ENCODE measurements at places on chromosomes 3 and 15.

GRCh38 chr3:112847692-112848091, 1.0 kb upstream of the CD200R1L start:
- no peak for DNase-seq

DNA sequence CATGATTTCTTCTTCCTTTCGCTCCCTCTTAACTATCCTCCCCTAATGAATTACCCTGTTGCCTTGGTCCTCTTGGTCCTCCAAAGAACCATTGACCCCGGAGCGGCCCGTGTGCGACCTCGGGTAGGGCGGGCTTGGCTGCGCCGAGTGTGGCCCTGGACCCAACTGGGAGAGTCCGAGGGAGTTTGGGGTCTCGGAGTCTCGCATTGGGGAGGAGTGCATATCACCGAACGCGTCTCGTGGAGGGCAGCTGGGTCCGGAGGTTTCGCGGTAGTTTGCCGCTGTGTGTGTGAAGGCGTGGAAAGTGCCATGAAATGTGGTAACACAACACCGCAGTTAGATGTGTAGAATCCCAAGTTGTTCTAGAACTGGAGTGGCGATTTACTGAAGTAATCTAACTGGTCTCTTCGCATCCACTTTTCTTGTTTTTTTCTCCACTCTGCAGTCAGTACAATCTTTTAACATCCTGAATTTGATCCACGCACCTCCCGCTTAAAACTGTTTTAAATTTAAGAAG, 363 bp downstream of the GTF2E1 start:
- no peak for DNase-seq

DNA sequence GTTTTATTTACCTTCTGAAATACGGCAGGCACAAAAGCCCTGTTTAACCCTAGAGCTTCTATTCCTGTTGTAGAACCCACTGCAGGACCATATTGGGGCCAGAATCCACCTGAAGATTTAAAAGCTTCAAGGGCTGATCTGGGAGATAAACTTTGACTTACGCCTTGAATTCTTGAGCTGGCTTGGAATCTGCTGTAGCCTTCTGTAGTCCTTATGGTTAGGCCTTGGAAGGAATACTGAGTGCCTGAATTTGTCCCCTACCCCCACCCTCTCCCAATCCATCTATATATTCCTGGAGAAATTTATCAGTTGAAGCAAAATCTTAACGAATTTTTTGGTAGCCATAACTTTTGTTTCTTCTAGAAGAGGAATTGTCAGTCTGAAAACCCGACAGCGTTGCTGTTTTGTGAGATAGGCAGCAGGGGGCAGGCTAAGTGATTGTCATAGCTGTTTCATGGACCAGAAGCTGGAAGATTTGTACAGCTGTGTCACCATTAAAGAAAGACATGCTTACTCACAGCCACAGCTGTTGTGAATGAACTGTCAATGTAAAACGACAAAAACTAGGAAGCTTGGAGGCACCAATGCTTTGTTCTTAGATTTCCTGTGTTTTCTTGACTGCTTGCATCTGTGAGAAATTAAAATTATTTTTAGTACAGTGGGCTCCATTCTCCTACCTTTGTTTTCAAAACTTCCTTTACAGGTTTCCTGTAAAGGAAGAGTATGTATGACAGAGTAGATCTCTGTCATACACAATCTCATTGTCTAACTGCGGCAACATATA, 12.8 kb downstream of the LXN start:
- DNase-seq: peak; percentile 86

GRCh38 chr3:16024548-16024947, 149.9 kb upstream of the GALNT15 start:
- DNase-seq: no peak

DNA sequence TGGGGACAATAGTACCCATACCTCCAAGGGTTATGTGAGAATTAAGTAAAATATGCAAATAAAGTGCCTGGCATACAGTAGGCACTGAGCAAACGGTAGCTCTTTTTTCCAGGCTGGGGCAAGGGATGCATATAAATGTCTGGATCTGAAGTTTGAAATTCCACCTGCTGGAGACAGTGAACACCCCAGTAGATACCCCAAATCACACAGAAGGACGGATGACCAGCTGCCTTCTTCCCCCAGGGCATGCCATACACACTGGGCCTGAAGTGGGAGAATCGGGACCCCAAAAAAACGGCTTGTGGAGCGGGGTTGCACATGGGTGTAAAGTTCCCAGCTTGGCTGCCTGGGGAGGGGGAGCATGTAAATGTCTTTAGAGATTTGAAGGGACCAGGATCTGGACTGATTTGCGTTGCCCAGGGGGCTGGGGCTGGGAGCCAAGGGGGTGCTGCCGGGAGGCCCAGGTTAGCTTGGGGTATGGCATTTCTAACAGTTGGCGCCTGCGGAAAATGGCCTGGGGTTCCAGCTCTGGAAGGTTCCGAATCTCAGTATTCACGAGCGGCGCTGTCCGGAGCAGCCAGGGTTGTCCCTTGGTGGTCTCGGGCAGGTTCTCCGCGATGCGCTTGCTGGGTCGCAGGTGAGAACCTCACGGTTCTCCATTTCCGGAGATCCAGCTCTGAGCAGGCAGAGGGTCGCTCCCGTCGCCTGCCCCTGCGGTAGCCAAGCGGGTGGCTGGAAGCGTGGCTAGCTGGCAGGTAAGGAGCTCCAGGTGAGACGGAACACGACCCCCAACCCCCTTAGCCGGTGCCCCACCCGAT, 42.6 kb upstream of the POLG start:
- no peak for DNase-seq

GRCh38 chr3:191260431-191261303, 61.6 kb downstream of the OSTN start:
- DNase-seq: no peak

DNA sequence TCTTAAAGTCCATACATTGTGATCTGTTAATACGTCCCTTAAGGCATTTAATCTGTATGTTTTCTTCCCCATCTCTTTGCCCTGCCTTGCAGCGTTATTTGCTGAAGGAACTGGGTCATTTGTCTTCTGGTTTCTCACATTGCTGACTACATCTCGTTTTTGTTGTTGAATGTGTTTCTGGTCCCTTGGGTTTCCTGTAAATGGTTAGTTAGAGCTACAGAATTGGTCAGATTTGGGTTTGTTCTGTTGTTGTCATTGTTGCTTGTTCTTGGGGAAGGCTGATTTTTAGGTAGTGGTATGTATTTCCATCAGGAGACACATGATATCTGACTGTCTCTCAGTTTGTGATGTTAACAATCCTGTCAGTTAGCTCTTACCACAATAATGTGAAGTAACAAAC, 27.0 kb upstream of the ITPKA start:
- DNase-seq: no peak

- DNase-seq: peak; percentile 23
Measured at GRCh38 chr3:120773932-120774331, 31.4 kb downstream of the GTF2E1 start.

DNA sequence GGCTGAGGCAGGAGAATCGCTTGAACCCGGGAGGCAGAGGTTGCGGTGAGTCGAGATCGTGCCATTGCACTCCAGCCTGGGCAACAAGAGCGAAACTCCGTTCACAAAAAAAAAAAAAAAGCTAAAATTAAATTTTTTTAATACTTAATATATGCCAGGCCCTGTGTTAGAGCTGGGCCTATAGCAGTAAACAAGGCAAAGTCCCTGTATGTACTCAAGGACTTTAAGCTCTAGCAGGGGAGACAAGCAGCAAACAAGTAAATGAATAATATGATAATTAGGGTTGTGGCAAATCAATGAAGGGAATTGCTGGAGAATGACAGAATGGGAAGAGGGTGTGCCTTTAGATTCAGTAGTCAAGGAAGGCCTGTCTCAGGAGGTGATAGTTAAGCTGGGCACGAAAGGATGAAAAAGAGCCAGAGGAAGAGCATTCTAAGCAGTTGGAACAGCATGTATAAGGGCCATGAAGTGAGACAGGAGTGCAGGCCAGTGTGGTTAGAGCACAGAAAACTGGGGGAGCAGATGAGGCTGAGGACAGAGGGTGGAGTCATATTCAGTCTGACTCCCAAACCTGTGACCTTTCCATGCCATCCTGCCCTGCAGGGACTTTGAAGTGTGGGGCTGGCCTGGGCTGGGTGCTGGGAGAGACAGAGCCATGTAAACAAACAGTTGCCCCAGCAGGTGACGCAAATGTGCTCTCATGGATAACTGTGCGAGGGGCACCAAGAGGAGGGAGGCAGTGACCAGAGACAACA, 6.6 kb upstream of the RAF1 start:
- DNase-seq: no peak

- no peak for DNase-seq
Measured at GRCh38 chr3:195911041-195911945, 2.9 kb upstream of the TNK2 start.

DNA sequence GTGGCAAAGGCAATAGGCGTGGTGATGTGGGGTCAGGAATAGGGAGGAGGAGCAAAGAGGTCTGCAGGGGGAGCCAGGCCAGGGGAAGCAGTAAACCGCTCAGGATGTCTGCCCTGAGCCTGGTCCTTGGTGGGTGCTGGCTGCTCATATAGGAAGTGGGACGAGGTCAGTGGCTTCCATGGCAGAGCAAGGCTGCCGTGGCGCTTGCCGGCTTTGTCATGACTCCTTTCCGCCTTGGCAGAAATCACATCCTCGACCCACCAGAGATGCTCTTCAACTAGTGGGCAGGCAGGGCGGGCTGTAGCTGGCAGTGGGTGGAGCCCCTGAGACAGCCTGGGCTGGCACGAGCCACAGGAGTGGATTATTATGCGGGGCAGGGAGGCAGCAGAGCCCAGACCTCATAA, 13.1 kb upstream of the SKOR1 start:
- no peak for DNase-seq

- peak; percentile 61 for DNase-seq
Measured at GRCh38 chr3:4983739-4984510, 4.7 kb downstream of the BHLHE40 start.

DNA sequence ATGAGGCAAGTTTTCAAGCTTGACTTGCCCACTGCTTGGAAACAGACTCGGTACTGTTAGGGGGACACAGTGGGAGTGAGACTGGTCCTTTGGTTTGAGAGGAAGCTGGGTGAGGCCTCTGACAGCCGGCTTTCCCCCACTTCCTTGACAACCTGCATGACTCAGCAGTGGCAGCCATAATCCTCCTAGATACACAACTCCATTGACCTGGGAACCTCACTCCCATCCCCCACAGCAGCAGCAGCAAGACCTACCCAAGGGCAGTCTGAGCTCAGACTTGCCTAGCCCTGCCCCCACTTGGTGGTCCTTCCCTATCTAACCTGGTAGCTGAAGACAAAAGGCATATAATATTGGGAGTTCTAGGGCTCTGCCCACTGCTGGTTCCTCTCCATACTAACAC, 1043.5 kb upstream of the ALCAM start:
- DNase-seq: no peak

- DNase-seq: no peak
Measured at GRCh38 chr15:32716915-32717425, 834 bp upstream of the GREM1 start.

DNA sequence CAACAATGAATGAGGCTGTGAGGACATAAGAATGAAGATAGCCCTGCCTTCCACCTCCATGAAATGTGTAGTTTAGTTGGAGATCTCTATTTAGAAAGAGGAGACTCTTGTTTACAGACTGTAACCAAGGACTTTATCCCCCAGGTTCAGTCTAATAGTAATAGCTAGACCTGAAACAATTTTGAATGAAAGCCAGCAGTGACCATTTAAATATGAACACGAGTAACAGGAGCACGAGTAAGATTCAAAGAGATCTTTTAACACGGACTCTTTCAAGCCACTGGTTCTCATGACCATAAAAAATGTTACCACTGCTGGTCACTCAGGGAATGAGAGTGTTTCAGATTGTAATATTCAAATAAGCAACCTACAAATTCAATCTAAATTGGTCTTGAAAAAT, 123.1 kb downstream of the FMN1 start:
- no peak for DNase-seq

DNA sequence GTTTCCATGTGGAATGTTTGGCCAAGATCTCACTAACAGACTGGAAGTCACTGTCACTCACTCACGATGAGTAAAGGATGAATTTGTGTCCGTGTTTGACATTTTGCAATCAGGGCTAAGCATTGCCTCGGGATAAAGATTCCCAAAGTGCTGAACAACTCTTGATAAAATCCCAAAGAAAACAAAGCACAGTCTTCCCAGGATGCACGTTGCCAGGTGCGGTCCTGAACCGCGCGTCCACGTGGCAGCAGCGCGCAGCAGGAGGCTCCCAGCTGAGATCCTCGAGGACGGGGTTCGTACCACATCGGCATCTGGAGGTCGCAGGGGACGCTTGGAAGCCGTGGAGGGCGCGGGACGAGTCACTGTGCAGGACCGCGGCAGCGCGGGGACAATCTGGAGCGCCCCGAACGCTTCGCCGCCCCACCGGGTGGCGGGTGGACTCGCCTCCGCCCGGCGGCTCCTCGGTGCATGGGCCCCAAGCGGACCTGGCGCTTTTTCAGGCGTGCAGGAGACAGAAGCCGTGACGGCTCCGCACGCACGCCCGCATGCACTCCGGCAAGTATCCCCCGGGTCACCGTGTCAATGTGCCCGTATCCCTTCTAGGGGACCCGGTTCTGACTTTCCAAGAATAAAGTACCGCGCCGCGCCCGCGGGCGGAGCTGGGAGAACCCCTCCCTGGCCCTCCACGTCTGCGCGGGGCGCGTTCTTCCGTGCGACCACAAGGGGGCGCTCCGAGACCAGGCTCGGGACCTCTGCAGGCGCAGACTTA, 17.7 kb downstream of the CPN2 start:
- DNase-seq: peak; percentile 82

GRCh38 chr3:111218615-111219014, 147.0 kb downstream of the NECTIN3 start:
- no peak for DNase-seq

GRCh38 chr3:111607240-111607920, 12.2 kb upstream of the ZBED2 start:
- no peak for DNase-seq

- no peak for DNase-seq
Measured at GRCh38 chr3:147655236-147655635, 246.1 kb downstream of the ZIC1 start.

- DNase-seq: peak; percentile 67
Measured at GRCh38 chr3:69324362-69325025, 61.4 kb downstream of the FRMD4B start.

GRCh38 chr3:114122027-114122709, 56.7 kb downstream of the DRD3 start:
- DNase-seq: no peak

- peak; percentile 34 for DNase-seq
Measured at GRCh38 chr3:40310705-40311104, 1.2 kb downstream of the EIF1B start.

GRCh38 chr3:30455840-30456239, 150.6 kb upstream of the TGFBR2 start:
- DNase-seq: no peak

- no peak for DNase-seq
Measured at GRCh38 chr15:53247041-53247708, 457.0 kb upstream of the ONECUT1 start.

GRCh38 chr3:157104928-157105652, 54.9 kb downstream of the CCNL1 start:
- DNase-seq: no peak

GRCh38 chr3:4999531-5000184, 20.4 kb downstream of the BHLHE40 start:
- no peak for DNase-seq

- no peak for DNase-seq
Measured at GRCh38 chr3:50414616-50415015, 55.3 kb upstream of the TMEM115 start.

Data from hematopoietic multipotent progenitor cell treated with erythropoietin and hydrocortisone succinate and interleukin-3 and kit ligand, for 8 days (in vitro differentiated cells).